Stimulated activated CD4-positive, alpha-beta T cell treated with anti-CD3 and anti-CD28 coated beads, Interleukin-1b, Interleukin-23, amount 100 ng/mL, for 1 hour (primary cell): ENCODE measurements at places on chromosomes 1 and 21.

- DNase-seq, result peak; percentile 52
Measured at GRCh38 chr1:151311589-151312331, 15.5 kb downstream of the PI4KB start.

GRCh38 chr1:178267646-178268094, 173.8 kb downstream of the RASAL2 start:
- DNase-seq, result no peak

- DNase-seq, result no peak
Measured at GRCh38 chr1:162010175-162010506, 13.5 kb downstream of the OLFML2B start.

GRCh38 chr1:150479927-150480352, 7.3 kb upstream of the TARS2 start:
- no peak for DNase-seq

GRCh38 chr1:159960721-159961381, 6.8 kb upstream of the SLAMF9 start:
- DNase-seq, result no peak

GRCh38 chr1:244405856-244406255, 45.9 kb downstream of the ADSS2 start:
- no peak for DNase-seq

DNA sequence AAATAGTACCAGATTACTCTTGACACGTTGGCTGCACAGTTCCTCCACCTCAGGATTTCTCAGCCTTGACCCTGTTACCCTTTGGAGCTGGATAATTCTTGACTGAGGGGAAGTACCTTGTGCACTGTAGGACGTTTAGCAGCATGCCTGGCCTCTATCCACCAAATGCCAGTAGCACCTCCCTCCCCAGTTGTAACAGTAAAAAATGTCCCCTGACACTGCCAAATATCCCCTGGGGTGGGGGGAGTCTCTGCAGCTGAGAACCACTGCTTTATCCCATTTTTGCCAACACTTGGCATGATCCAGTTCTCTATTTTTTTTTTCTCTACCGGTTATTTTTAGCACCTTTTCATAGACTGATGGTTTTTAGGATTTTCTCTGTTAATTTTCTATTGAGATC, 34.0 kb downstream of the C1orf198 start:
- no peak for DNase-seq

DNA sequence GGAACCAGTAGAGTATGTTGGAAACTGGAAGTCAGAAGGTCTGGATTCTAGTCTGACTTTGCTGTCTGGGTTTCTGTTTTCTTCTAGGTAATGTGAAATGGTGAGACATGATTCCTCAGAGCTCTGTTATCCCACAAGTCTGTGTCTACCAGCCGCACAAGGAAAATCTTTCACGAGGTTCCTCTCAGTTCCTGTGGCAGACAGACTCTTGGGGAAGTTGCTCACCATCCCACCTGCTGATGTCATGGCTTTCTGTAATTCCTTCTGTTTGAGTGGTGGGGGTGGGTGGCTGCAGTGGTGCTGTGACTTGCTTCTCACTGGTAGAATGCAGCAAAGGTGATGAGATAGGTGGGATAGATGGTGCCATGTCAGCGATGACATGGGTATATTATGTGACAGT, 17.1 kb upstream of the SCMH1 start:
- no peak for DNase-seq

DNA sequence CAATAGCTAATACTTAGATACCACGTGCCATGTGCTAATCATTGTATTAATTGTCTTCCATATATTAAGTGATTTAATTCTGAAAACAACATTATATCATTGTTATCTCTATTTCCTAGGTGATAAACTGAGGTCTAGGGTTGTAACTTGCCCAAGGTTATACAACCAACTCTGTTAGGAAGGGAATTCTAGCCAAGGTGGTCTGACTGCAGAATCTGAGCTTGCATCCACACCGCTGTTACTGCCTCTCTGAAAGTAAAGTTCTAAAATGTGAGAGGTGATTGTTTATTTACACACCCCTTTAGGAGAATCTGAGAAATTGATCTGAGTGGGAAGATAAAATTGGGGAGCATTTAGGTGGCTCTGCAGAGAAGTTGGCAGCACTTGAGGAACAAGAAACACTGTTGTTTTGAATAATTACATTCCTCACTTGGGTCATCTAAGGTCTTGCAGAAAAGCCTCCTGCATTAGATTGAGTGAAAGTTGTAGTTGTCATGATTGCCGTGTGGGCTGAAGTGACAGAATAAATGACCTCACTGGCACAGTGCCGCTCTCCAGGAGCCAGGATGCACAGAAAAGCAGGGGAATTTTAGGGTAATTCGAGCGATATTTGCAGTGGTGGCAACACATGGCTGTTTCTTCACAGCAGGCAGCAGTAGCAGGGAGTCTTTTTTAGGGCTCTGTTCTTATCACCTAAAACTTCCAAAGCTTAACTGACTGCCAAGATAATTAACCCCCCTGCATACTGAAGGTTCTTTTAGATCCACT, 121.7 kb downstream of the ADGRL4 start:
- no peak for DNase-seq

DNA sequence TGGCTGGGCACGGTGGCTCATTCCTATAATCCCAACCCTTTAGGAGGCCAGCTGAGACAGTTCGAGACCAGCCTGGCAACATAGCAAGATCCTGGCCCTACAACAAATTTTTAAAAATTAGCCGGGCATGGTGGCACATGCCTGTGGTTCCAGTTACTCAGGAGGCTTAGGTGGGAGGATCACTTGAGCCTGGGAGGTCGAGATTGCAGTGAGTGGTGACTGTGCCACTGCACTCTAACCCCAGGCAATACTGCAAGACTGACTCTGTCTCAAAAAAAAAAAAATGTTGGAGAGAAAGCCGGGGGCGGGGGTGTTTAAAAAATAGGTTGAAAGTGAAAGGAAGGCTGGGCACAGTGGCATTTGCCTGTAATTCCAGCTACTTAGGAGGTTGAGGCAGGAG, 16.5 kb downstream of the CLDN19 start:
- no peak for DNase-seq

GRCh38 chr1:30668546-30669327, 54.6 kb downstream of the MATN1 start:
- no peak for DNase-seq

- no peak for DNase-seq
Measured at GRCh38 chr21:43697758-43698643, 20.9 kb upstream of the PDXK start.

DNA sequence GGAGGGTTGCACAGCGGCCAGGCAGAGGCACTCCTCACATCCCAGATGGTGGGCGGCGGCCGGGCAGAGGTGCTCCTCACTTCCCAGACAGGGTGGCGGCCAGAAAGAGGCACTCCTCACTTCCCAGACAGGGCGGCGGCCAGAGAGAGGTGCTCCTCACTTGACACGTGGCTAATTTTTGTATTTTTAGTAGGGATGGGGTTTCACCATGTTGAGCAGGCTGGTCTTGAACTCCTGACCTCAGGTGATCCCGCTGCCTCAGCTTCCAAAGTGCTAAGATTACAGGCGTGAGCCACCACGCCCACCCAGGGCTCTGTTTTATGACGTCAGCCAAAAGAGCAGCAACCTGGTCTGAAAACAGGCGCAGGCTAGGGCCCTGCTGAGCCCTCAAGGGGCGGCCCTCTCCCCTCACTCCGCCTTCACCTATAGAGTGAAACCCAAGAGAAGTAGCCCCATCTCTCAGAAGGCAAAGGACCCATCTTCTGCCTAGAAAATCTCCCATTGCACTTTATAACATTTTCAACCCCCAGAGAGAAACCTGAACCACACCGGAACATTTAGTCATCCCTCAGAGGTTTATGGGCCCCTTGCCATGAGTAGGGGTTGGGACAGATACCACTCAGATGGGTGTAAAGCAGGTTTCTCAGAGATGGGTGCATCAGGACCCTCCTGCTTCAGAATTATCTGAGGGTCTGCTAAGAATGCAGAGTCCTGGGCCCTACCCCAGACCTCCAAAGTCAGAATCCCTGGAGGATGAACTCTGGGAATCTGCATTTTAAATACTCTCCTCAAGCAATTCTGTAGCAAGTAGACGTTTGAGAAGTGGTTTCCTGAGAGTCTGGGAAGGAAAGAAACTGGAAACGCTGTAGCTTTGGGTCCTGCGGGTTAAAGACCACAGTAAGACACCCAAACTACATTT, 40.8 kb downstream of the CDK18 start:
- no peak for DNase-seq

- no peak for DNase-seq
Measured at GRCh38 chr1:183675381-183675780, 22.3 kb upstream of the APOBEC4 start.

GRCh38 chr21:41497788-41498187, 10.2 kb downstream of the TMPRSS2 start:
- no peak for DNase-seq

GRCh38 chr1:15337656-15338402, 71.9 kb upstream of the EFHD2 start:
- no peak for DNase-seq

DNA sequence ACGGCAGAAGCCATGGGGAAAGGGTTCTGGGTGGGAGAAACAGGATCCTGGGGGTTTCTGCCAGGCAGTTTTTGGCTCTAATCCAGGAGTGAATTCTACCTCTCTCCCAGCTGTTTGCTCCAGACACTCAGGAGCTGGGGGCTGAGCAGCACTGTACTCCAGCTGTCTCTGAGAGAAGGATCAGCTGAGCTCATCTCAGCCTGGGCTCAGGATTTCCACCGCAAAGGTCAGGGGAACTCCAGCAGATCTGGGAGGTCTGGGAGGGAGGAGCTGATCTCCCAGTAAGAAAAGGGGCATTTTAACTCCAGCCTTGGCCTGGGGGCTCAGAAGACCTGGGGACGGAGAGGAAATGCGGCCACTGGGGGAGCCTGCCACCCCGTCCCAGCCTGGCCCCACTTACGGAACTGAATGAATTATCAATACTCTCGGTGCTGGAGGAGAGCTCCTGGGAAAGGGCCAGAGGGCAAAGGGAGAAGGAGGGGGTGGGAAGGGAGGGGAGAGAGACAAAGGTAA, 17.3 kb downstream of the PI4KB start:
- no peak for DNase-seq

- no peak for DNase-seq
Measured at GRCh38 chr1:212482006-212482636, 49.4 kb downstream of the NENF start.

DNA sequence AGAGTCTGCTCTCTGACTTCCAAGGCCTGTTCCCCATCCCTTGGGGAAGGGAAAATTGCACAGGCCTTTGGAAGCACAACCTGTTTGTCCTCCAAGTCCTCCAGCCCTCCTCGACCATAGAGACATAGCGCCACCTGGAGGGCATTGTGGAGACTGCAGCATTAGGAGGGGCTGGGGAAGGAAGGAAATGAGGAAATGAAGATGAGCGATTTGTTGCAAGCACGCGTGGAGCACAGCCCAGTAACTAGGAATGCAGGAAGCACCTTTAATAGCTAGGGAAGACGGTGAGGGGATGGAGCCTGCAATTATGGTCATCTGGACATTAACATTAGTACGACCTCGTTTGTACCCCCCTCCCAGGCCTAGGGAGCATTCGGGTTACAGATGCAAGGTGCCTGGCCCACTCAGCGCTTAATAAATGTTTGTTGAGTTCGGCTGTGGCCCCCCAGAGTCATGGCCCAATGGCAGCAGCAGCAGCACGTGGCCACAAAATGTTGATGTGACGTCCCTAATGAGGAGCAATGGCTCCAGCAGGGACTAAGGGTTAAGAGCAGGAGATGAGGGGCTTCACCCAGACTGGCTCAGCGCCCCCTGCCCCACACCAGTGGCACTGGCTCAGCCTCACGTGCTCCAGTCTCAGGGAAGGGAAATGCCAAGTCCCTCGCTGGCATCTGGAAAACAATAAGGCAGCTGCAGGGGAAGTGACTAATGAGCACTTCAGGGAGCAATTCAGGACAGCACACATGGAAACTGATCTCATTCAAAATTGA, 8.0 kb upstream of the CAMK2N1 start:
- DNase-seq, result peak; percentile 72

DNA sequence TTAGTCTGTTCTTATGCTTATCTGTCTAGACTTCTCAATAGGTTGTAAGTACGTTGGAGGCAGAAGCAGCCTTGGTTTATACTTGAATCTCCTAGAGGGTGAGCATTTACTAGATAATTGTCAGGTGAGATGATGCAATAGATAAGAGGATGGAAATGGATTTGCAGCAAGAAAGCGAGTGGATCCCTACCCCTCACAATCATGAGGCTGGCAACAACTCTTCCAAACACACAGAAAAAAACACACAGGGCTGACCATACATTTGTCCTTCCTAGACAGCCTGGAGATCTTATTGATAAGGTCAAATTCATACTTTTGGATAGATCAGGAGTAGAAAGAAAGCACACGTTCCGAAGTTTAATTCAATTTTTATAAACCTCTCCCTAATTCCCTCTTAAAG, 481.4 kb upstream of the CAMK1G start:
- no peak for DNase-seq

DNA sequence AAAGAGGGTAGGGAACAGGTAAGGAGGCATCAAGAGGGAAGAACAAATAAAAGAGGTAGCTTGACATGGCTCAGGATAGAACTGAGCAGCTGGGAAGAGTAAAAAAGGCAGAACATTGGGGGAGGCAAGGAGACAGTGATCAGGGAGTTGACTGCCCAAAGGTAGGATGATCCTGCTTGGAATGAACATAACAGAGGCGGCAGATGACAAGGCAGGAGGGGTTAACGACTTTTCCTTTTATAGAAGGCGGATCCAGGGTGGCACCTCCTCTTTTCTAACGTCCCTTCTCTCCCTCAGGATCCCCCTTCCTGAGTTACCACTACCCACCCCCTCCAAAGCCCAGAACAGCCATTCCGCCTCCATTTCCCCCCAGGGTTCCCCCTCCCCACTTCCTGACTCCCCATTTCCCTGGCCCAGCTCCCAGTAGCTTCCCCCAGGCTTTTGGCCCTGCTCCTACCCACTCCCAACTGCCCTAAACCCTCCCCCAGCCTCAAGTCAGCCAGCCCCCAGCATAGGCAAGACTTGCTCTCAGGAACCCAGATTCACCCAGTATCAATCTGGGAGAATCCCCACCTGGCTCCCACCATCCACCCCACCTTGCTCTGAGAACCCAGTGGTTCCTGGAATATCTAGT, 769 bp upstream of the ADAMTS4 start:
- no peak for DNase-seq

DNA sequence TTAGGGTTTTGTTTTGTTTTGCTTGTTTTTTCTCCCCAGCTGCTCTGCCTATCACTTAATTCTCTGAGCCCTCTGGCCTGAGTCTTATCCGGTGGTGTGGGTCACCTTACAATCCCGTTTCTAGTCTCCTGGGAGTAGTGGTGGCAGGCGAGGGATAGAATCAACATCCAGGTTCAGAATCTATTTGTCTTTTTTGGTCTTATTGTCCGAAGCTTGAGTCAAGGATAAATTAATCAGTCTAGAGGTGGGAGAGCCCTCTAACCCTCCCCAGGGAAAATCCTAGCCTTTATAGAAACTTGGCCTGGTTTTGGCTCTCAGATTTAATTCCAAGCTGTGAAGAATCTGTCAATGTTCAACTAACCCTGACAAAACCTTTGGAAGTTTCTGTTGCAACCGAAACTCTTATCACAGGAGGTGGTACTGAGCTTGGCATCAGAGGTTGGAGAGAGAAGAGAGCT, 246.3 kb downstream of the FGGY start:
- DNase-seq, result no peak

- no peak for DNase-seq
Measured at GRCh38 chr1:47513393-47513792, 75.5 kb downstream of the FOXD2 start.

- DNase-seq, result no peak
Measured at GRCh38 chr1:61742620-61743430, 545 bp downstream of the PATJ start.

GRCh38 chr1:177907000-177907399, 62.9 kb downstream of the SEC16B start:
- DNase-seq, result no peak

GRCh38 chr21:41560661-41561158, 52.8 kb upstream of the TMPRSS2 start:
- no peak for DNase-seq
